ENCODE measurements at places on chromosomes 6 and 20.

GRCh38 chr6:8852332-8852731 lies 417.0 kb upstream of the SLC35B3 start:
- no peak for DNase-seq

DNA sequence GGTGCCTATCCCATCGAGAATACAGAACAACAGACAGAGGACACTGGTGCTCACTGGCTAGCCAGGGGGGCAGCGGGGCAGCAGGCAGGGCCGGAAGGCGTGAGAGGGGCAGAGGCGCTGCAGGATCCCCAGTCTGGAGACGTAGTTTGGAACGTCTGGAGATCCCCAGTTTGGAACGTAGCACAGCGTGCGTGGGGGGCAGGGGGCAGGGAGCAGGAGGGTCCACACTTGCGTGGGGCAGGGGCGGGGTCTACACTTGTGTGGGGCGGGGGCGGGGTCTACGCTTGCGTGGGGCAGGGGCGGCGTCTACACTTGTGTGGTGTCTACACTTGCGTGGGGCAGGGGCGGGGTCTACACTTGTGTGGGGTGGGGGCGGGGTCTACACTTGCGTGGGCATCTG lies 107.2 kb downstream of the DACT2 start:
- no peak for DNase-seq

GRCh38 chr6:21143645-21144044 lies 449.9 kb upstream of the SOX4 start:
- DNase-seq: no peak

- DNase-seq: no peak
These were observed 928.7 kb upstream of the ADGRB3 start for GRCh38 chr6:67706388-67706787.

- DNase-seq: no peak
These were observed 67.0 kb upstream of the SMIM29 start for GRCh38 chr6:34315780-34316179.

Measured in stimulated activated naive CD8-positive, alpha-beta T cell treated with anti-CD3 and anti-CD28 coated beads, Interleukin-15, amount 100 ng/mL, for 72 hours (primary cell).